ENCODE measurements at places on chromosomes 3 and 15. TPM values are rescaled to one million over a fixed set of nuclear protein-coding genes. Genes with fewer than 3 reads are reported as not detected.
A peak's percentile ranks its signal among the peaks of the same experiment; 100 is the strongest.

DNA sequence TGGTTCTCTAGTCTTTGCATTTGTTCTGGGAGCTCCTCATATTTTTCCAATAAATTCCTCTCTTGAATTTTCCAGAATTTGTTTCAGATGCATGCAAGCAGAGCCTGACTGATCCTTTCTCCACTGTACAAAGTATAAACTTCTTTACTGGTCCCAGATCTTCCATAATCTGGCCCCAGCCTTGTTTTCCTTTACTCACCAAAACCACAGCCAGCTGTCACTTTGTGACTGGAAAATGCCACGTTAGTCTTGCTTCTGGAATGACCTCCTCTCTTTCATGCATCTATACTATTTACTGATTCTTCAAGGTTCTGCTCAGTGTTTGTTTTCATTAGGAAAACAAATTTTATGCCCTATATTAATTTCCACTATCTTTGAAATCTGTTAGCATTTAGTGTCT, 60.4 kb upstream of the SPPL2A start:
- H3K4me1 ChIP-seq, result peaks cover 15% of the 10 kb centered on the region
- DNase-seq, result no peak
- H3K4me3 ChIP-seq, result no peak overlapping the region
- H3K36me3 ChIP-seq, result no peaks in the 10 kb centered on the region
- H3K27ac ChIP-seq, result no peak overlapping the region

DNA sequence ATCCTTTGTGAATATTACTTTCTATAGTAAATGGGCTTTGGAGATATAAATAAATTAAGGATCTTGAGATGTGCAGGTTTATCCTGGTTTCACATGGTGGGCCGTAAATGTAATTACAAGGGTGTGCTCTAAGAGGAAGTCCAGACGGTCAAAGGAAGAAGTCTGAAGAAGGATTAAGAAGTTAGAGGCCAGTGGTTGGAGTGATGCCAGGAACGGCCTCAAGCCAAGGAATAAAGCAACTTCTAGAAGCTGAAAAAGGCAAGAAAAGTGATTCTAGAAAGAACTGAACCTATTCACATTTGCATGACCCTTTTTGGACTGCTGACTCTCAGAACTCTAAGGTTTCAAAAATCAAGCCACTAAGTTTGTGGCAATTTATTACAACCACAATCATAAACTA, 981.3 kb upstream of the ALCAM start:
- H3K36me3 ChIP-seq, result no peaks in the 10 kb centered on the region
- no peaks in the 10 kb centered on the region for H3K27me3 ChIP-seq
- H3K4me3 ChIP-seq, result no peak overlapping the region
- H3K27ac ChIP-seq, result no peak overlapping the region
- peaks cover 7% of the 10 kb centered on the region for H3K4me1 ChIP-seq
- DNase-seq, result no peak

GRCh38 chr15:40241269-40242212, 2.7 kb downstream of the PAK6 start:
- no peak overlapping the region for H3K4me3 ChIP-seq
- peaks cover 4% of the 10 kb centered on the region for H3K27me3 ChIP-seq
- DNase-seq, result peak; percentile 84
- H3K4me1 ChIP-seq, result peaks cover 8% of the 10 kb centered on the region
- H3K27ac ChIP-seq, result no peak overlapping the region

GRCh38 chr3:49271047-49271446, 6.0 kb downstream of the C3orf62 start:
- H3K27me3 ChIP-seq, result no peaks in the 10 kb centered on the region
- H3K36me3 ChIP-seq, result peaks cover 13% of the 10 kb centered on the region
- H3K4me3 ChIP-seq, result no peak overlapping the region
- H3K27ac ChIP-seq, result no peak overlapping the region
- DNase-seq, result no peak

SPATA12 gene
- not detected for total RNA-seq

KNG1 gene
- not detected for total RNA-seq
